ENCODE measurements at places on chromosomes 3 and 15. TPM values are rescaled to one million over a fixed set of nuclear protein-coding genes. Genes with fewer than 3 reads are reported as not detected.

Gene PLSCR1
- total RNA-seq: 82.5 TPM

Gene A4GNT
- not detected for total RNA-seq

Gene TMEM115
- total RNA-seq: 46.7 TPM

Gene GABRR3
- not detected for total RNA-seq

Gene UROC1
- total RNA-seq: not detected

Gene DENND6A
- total RNA-seq: 38.9 TPM

Gene CPNE9
- not detected for total RNA-seq

Gene AADACL2
- total RNA-seq: not detected

Gene LSM3
- total RNA-seq: 15.4 TPM

Gene FAM107A
- total RNA-seq: 48.1 TPM

Gene CHDH
- 1.1 TPM for total RNA-seq

Gene ACTRT3
- 5.6 TPM for total RNA-seq

Gene TADA3
- 45.2 TPM for total RNA-seq

Gene OR4F6
- total RNA-seq: not detected

Gene THUMPD3
- total RNA-seq: 29.4 TPM

Gene ISG20
- total RNA-seq: 4.5 TPM

Gene IL1RAP
- total RNA-seq: 15.7 TPM

Gene LSAMP
- under 0.01 TPM for total RNA-seq

Gene MASP1
- total RNA-seq: 0.27 TPM

Gene NDUFAF3
- 32.8 TPM for total RNA-seq

Gene MST1R
- total RNA-seq: 2.2 TPM

Gene APOD
- total RNA-seq: 6.8 TPM

Gene FBXL22
- total RNA-seq: 0.13 TPM

Gene ZNF621
- total RNA-seq: 22.5 TPM

Gene SPATA12
- total RNA-seq: 0.07 TPM

Gene BCHE
- total RNA-seq: 0.13 TPM

Gene SPSB4
- total RNA-seq: under 0.01 TPM

Gene KLF15
- total RNA-seq: 1.2 TPM

Gene CACNA2D2
- total RNA-seq: under 0.01 TPM

Gene NPAP1
- not detected for total RNA-seq

Gene CADM2
- total RNA-seq: 0.07 TPM

Gene CFAP100
- total RNA-seq: not detected

Gene CYP11A1
- not detected for total RNA-seq

Gene NR1I2
- not detected for total RNA-seq

Gene IMPG2
- 0.50 TPM for total RNA-seq

Gene IL16
- total RNA-seq: 0.93 TPM

Gene TRH
- total RNA-seq: not detected

Gene GSK3B
- total RNA-seq: 89.2 TPM

Gene AHSG
- total RNA-seq: not detected

Gene CX3CR1
- total RNA-seq: not detected

Gene SV2B
- total RNA-seq: not detected

Gene CLDN11
- 7.5 TPM for total RNA-seq

Gene STX19
- total RNA-seq: not detected

Gene TRAT1
- not detected for total RNA-seq

Gene GOLGA8J
- not detected for total RNA-seq

Gene ATP13A4
- not detected for total RNA-seq

Gene SLC25A26
- total RNA-seq: 14.9 TPM

Gene GPR27
- 0.07 TPM for total RNA-seq

Gene GPR149
- total RNA-seq: not detected

Gene PP2D1
- total RNA-seq: not detected

Gene SERPINI2
- total RNA-seq: not detected

Gene NRG4
- not detected for total RNA-seq

Gene CHST14
- 17.4 TPM for total RNA-seq

Gene CCDC13
- 0.07 TPM for total RNA-seq

Gene ZCWPW2
- 0.13 TPM for total RNA-seq

Data from thoracic aorta endothelial cell (primary cell).